ENCODE measurements at places on chromosomes 2 and 18. TPM values are rescaled to one million over a fixed set of nuclear protein-coding genes. Genes with fewer than 3 reads are reported as not detected.
A peak's percentile ranks its signal among the peaks of the same experiment; 100 is the strongest.

Gene ADRA2B
- 5.5 TPM for total RNA-seq

Gene AQP12B
- total RNA-seq, result not detected

Gene LAMA1
- 0.40 TPM for total RNA-seq

Gene ASNSD1
- 27.7 TPM for total RNA-seq

Gene NOSTRIN
- total RNA-seq, result 8.9 TPM

Gene INHA
- 0.59 TPM for total RNA-seq

Gene PIKFYVE
- total RNA-seq, result 20.2 TPM

- no peak for DNase-seq
Observed at GRCh38 chr2:182542501-182543258, 115.8 kb upstream of the PDE1A start.

- DNase-seq, result no peak
Observed at GRCh38 chr2:60413814-60414168, 139.7 kb downstream of the BCL11A start.

GRCh38 chr2:130169896-130170295 is 11.5 kb downstream of the SMPD4 start:
- DNase-seq, result no peak

DNA sequence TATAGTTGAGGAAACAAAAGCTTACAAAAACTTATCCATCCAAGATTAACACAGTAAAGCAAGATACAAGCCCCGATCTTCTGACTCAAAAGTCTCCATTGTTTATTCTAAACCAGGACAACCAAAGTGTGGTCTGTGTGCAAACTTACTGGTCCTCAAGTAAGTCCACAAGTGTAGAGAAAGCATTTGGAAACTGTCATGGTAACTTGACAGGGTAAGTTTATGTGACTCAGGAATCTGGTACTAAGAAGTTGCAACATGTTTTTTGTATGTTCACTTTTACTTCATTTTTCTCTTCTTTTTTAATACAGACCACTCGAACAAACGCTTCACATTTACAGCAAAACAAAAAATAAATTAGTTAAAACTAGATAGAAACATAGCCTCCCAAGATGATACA is 9.4 kb downstream of the MBD2 start:
- no peak for DNase-seq

DNA sequence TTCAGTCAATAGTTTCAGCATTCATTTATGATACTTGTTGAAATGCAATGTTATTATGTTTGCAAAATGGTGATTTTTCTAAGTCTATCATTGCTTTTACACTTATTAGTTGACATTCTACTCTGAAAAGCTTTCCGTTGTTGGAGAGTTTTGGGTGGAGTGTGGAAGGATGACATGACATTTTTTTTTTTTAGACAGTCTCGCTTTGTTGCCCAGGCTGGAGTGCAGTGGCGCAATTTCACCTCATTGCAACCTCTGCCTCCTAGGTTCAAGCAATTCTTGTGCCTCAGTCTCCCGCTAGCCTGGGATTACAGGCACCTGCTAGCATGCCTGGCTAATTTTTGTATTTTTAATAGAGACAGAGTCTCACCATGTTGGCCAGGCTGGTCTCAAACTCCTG is 29.8 kb downstream of the PIKFYVE start:
- DNase-seq, result no peak

GRCh38 chr2:1642066-1642861 is 102.1 kb downstream of the PXDN start:
- DNase-seq, result peak; percentile 72

- DNase-seq, result peak; percentile 63
Observed at GRCh38 chr18:48352051-48352755, 57.0 kb downstream of the ZBTB7C start.

GRCh38 chr2:171154348-171154747 is 6.3 kb downstream of the TLK1 start:
- no peak for DNase-seq

DNA sequence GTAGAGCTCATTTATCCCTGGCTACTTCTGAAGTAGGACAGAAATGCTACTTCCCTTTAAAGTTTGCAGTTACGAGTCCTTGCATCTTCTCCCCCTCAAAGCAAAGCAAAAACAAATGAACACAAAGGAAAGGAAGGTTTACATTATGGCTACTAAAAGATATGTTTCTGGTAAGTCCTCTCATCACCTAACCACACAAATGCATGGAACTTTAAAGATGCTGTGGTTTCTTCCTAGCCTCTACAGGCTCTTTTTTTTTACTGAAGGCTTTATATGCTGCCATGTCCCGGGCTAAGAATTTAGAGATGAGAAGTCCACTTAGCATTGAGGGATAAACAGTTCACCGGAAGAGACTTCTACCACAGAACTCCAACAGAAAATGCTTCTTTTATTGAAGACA is 291.2 kb downstream of the SS18 start:
- no peak for DNase-seq

DNA sequence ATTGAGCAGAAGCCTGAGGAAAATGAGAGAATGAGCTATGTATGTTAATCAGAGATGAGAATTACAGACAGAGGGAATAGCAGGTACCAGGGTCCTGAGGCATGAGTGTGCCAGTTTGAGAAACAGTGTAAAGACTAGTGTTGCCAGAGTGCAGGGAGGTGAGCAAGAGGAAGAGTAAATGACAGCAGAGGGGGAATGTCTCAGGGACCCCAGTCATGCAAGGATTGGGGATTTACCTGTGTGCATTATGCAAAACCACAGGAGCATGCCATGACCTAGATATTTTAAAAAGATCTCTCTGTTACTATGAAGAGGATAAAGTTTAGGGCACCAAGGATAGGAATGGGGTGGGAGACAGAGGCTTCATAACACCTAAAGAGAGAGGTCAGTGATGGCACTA is 72.1 kb downstream of the TTC32 start:
- DNase-seq, result no peak

DNA sequence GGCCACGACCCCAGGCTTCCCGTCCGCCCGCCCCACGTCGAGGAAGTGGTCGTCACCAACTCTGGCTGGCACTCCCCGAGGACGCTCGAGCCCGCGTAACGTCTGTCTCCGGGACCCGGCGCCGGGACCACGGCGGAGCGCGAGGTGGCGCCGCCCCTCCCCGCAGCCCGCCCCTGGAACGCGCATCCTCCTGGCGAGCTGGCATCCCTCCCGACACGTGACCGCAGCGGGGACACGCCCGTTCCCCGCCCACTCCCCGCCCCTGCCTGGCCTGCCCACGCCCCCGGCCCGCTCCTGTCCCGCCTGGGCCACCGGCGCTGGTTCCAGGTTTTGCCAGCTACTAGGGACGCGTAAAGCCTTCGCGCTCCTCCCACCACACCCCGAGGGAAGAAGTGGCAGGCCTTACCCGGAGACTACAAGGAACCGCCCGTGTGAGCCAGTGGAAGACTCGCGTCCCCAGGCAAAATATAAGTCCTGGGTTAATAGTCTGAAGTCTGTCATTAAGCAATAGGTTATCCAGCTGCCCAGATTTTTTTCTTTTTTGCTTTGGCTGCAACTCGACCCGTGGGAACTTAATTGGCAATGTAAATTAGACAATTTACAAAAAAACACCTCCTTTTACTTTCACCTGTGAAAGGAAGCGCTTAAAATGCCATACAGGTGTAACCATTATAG is at the start of gene OSBPL1A:
Gene OSBPL1A (minus strand): TSS at position 131 of the 675 bp plus-strand sequence. CDS start 20,291 bp downstream, outside the sequence.
- DNase-seq, result peak; percentile 98

- no peak for DNase-seq
Observed at GRCh38 chr18:48312066-48312465, 97.1 kb downstream of the ZBTB7C start.

DNA sequence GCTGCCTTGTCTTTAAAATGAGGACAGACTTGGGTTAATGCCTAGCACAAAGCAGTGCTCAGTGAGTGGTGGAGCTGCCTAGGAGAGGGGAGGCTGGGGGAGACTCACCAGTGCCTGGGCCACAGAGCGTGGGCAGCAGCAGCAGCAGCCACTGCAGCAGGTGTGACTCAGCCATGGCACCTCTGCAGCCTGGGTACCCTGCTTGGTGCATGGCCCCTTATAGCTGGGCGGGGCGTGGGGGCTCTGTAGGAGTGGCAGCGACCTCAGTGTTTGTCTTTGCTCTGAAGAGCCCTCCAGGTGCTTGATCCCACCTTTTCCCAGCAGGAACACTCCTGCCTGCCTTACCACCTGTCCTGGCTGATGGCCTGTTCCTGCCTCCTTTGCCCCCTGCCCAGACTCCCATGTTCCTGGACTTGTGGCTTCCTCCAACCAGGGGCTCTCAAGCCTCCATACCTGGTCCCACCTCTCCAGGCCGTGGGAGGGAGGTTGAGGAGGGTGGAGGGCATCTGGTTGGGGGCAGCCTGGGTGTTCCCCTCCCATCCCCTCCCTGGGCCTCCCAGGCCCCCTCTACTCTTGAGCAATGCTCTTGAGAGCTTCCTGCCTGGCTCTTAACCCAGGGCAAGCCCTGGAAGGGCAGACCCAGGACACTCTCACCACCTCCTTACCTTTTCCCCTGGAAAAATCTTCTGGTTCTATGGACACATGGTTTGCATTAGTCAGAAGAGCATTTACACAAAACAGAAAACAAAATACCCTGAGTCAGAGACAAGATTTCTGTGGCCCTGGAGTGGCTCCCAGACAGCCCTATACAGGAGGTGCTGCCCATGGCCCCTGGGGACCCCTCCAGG is at the start of gene SFTPB:
Gene SFTPB (minus strand): TSS at position 191 of the 848 bp plus-strand sequence. CDS start 16 bp downstream, at position 175.
- DNase-seq, result peak; percentile 67
